H54 (cell line): ENCODE measurements at places on chromosomes 2 and 18.

GRCh38 chr18:5943514-5943913, 48.2 kb upstream of the TMEM200C start:
- no peak for DNase-seq

DNA sequence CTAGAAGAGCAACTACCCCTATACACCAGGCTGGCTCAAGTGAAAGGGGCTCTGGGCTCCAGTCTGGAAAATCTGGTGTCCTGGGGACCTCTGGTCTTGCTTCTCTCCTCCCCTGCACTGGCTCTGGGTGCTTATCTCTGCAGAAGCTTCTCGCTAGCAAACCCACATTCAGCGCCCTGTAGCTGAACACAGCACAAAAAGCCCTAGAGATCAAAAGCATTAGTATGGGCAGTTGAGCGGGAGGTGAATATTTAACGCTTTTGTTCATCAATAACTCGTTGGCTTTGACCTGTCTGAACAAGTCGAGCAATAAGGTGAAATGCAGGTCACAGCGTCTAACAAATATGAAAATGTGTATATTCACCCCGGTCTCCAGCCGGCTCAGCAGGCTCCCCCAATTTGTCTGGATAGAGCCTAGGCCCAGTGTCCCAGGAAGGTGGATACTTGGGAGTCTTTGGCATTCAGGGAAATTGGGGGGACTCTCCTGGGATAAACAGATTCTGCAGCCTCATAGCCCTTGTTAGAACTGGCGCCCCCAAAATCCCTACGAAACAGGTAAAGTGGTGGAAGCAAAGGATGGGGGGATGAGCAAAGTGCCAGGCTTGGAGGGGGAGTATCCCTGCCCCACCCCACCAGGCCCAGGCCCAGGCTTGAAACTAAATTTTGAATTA, 2.5 kb upstream of the HOXD4 start:
- no peak for DNase-seq

DNA sequence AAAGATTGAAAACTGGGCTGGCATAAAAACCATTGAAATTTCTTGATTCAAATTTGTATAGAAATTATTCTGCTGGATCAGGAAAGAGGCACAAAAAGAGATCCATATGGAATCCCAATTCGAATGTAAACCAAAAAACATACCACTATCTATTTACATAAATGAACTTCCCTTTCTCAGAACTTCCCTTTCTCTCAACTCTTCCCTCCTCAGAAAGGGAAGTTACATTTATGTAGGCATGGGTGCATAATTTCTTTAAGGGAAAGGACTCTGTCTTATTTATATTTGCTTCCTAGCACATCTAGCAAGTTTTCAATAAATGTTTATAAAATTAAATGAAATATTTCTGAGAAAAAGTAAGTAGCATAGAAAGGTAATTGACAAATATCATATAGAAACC, 398.1 kb upstream of the ATP5MC3 start:
- DNase-seq: no peak

- DNase-seq: no peak
Observed at GRCh38 chr2:95372216-95372829, 30.2 kb upstream of the FAHD2A start.

- no peak for DNase-seq
Observed at GRCh38 chr2:101185085-101185484, 33.9 kb upstream of the TBC1D8 start.

DNA sequence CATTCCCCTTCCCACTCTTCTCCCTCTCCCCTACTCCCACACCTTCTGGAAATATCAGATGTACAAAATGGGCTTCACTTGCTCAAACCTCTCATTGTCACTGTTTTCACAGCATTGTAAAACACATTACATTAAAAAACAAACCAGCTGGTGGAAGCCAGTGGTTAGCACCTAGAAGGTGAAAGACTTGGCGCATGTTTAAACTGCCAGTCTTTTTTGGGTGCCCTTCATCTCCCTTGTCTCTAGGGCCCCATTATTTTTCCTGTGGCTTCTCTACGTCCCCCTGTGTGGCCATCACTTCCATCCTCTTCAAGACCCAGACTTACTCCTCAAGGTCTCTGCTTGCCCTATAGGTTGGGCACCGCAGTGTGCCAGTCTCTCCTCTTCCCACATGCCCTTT, 34.9 kb downstream of the MGAT5 start:
- no peak for DNase-seq

- no peak for DNase-seq
Observed at GRCh38 chr2:172804423-172804822, 68.8 kb downstream of the RAPGEF4 start.

- no peak for DNase-seq
Observed at GRCh38 chr2:168790226-168790902, 12.1 kb upstream of the NOSTRIN start.

DNA sequence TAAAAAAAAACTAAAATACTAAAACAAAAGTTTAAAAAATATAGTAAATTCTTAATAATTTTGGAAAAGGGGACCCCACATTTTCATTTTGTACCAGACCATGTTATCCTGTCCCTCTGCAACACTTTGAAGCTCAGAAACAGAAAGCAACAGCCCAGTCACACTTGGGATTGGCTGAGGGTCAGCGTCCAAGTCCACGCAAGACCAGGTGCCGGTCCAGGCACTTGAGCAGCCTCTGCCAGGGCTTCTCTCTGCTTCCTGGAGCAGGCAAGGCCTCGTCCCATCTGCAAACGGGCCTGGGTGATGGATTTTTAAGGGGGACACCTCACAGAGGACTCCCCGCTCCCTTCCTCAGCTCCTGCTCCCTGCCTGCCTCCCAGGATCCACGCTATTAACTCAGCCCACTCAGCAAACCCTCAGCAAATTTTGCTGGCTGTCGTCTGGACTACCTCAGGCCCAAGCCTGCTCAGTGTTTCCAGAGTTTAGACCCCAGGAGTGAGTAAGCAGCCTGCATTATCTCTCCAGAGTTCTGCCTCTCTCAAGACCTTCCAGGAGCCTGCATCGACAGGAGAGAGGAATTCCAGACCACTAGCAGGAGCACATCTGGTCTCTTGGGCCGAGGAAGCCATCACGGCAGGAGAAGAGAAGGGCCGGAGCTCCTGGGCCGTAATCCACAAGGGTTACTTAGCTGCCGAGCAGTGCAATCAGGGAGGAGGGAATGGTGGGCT, 88.7 kb upstream of the STPG4 start:
- DNase-seq: no peak

DNA sequence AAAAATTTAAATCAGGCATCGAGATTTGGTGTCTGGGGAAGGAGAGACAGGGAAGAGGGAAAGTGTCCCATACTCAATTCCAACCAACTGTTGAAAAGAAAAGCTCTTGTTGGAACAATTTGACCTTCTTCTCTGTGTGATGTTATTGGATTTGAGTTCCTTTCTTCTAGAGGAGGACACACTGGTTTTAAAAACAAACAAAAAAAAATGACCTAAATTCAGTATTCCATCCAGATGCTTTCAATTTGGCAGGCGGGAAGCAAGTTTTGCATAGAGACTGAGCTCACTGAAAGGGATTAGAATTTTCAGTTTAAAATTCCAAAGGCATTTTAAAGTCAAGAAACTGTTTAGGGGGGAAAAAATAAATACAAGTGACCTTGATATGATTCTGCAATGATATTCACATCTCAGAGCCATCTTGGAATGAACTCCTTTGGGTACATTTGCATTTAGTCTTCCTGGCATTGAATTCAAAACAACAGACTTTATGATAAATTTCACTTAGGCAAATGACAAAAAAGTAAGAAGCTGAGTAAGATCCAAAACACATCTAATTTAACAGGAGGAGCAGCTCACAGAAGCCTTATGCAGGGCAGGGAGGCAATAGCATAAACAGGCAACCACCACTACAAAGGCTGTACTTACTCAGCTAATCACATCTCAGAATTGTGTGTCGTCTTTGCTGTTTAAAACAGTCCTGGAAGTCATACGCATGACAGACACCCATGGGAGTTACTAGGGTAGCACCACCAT, 126.8 kb downstream of the CDH20 start:
- no peak for DNase-seq

DNA sequence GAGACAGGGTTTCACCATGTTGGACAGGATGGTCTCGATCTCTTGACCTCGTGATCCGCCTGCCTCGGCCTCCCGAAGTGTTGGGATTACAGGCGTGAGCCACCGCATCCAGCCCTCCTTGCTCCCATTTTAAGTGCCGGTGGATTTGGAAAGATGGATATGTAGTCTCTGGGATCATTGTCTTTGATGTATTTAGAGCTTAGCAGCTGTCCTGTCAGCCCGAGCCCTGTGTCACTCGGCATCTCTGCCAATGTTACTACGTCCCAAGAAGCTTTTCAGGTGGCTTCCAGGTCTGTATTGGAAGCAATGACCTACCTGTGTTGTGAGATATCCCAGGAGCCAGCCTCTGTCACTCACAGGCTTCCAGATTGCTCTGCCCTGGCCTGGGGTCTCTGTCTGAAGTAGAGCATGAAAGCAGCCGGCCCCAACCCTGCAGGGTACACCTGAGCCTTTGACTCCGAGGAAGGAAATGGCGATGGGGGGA, 35.3 kb downstream of the MAP4K4 start:
- no peak for DNase-seq

GRCh38 chr2:235669269-235669831, 175.5 kb downstream of the AGAP1 start:
- DNase-seq: peak; percentile 88

- no peak for DNase-seq
Observed at GRCh38 chr2:196334710-196335109, 163.3 kb upstream of the STK17B start.

DNA sequence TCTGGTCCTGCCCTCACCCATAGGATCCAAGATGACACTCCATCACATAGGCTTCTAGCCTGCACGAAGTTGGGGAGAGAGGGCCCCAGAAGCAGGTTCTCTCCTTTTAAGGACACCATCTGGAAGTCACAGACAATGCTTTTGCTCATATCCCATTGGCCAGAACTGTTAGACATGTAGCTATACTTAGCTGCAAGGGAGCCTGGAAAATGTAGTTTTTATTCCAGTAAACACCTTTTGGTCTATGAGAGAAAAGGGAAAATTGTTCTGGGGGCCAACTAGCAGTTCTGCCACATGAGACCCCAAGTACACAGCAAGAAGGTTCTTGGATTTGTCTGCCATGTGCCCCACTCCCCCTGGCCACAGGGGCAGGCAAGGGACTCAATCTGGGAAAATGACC, 206.1 kb downstream of the ZFP36L2 start:
- DNase-seq: no peak
